ENCODE measurements at places on chromosomes 3 and 15.

DNA sequence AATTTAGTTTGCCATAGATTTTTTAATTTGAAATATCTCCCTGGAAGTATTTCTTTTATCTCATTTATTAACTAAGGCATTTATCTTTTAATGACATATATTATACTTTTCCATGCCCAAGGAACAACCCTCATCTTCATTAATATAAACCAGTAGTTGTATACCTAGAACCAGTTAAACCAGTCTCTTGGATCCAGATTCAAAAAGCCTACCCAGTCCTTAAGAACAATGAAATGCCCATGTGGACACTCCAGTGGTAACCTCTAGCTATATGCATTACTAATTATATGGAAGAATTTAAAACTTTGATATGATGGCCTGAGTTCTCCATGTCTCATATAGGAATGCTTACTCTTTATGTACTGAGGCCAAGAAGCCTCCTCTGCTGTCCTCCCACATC is 4.8 kb downstream of the SIDT1 start:
- DNase-seq: no peak

GRCh38 chr3:53084310-53085001 is 38.6 kb upstream of the SFMBT1 start:
- no peak for DNase-seq

DNA sequence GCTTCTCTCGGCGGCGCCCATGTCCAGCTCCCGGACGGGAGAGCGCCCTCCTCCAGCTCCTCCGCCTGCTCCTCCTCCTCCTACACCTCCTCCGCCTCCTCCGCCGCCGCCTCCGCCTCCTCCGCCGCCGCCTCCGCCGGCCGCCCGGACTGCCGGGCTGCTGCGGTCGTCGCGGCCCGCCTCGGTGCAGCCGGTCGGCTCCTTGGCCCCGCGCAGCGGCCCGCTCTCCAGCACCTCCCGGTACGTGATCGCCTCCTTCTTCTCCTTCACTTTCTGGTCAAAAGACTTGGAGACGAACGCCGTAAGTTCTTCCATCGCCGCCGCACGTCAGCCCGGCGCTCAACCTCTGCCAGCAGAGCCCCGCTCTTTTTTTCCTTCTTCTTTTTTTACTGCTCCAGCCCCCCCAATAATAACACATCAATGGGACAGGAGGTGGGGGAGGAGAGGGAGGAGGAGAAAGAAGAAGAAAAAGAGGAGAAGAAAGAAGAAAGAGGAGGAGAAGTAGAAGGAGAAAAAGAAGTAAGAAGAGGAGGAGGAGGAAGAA is 438 bp downstream of the SHOX2 start:
- peak; percentile 81 for DNase-seq

GRCh38 chr15:32030795-32031194 is 480 bp downstream of the CHRNA7 start:
- DNase-seq: no peak

DNA sequence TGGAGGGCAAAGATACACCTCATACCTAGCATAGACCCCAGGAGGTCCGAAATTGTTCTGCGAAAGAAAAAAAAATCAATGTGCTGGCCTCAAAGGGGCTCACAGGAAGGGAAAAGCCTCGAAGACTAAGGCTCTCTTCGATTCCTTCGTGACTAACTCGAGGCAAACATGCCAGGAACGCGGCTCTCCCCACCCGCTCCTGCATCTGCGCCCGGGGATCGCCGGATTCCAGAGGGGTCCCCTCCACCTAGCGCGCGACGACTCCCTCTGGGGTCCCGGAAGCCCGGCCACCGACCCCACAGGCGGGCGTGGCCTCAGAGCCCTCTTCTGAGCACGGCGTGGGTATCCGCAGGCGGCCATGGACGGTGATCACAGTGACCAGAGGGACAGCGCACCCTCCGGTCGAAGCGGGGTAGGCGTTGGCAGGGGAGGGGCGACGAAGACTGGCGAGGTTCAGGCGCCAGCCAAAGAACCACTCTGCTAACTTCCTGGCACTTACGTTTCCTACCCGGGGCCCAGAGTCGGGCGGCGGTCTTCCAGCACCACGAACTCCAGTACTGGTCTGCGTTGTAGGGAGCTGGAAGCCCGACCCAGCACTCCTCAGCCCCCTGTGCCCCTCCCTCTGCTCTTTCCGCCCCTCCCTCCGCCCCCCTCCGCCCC is 515 bp upstream of the EIF3J start:
- DNase-seq: no peak

DNA sequence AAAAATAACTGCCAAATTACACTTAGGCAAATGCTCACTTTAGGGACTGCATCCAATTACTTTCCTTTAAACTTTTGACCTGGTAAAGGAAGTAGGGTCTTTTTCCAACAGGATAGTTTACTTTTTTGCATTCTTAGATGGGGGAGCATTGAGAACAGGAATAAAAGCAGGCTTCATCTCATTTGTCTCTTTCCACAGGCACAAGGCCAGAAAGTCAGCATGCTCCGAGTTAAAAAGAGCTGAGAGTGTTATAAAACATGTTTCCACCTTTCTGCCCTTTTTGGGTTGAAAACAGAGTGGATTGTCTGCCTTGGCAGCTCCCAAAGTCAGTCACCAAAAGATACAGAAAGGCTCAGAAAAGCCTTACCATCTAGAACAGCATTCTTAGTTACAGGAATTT is 404.9 kb upstream of the ALCAM start:
- DNase-seq: no peak

DNA sequence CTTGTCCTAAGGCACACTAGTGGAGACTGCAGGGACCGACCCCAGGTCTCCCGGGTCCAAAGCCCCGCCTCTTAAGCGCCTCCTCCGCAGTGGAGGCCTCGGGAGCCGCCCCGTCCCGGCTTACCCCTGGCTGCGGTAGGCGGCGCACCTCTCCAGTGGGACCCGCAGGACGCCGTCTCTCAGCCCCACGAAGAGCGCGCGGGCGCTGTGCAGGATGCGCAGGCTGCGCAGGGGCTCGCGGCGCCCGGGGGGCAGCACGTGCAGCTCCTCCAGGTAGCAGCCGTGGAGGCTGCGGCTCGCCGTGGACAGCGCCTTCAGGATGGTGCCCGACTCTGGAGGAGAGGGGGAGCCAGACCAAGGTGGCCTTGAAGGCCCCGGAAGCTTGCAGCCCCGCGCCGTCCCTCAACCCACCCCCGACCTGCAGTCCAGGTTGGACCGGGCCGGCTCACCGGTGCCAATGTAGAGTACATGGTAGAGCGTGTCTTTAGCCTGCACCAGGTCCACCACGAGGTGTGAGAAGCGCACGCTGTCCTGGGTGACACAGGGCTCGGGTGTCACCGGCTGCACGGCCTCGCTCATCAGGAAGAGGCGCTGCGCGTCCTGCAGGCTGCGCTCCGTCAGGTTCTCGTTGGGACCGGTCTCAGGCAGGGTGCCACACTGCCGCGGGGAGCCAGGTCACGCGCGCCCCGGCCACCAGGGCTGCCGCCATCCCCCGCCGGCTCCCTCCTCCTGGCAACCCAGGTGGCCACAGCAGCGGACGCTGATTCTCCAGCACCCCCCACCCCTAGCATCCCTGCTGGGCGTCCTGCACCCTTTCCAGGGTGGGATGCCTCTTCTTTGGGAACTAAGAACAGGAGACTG is 105.5 kb downstream of the SEMA5B start:
- DNase-seq: peak; percentile 17

DNA sequence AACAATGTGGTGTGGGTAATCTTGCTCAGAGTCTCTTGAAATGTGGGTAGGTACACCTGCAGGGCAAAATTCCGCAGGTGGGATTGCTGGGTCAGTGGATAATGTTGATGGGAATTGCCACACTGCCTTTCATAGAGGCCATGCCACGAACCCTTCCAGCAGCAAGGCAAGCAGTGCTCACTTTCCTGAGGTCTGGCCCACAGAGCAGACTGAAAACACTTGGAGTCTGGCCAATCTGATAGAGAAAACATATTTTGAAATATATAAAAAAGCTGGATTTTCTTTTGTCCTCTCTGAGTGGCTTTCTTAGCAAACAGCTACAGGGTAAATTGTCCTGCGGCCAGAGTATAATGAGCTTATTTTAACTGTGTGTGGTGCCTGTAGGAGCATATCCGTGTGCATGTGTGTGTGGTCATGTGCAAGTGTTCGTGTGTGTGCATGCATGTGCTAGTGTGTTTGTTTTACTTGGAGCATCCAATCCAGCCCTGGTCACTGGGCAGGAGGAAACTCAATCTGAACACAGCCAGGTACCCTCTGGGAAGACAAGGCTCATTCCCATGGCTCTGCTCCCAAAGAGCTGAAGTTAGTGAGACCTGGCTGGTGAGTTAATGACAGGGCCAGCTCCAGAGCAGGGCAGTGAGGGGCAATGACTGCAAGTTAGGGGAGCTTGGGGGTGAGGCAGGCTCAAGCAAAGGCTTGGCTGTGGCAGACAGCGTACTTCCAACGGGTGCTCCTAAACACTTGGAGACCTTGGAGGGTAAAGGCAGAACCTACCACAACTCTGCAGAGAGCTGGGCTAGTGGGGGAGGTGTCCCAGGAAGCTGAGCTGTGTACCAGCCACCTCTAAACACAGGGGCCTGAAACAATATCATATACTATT is 91.3 kb downstream of the PLXNA1 start:
- DNase-seq: no peak

GRCh38 chr15:100897221-100898151 is 17.9 kb downstream of the ALDH1A3 start:
- DNase-seq: no peak

GRCh38 chr3:97957617-97958311 is 14.5 kb downstream of the RIOX2 start:
- no peak for DNase-seq

DNA sequence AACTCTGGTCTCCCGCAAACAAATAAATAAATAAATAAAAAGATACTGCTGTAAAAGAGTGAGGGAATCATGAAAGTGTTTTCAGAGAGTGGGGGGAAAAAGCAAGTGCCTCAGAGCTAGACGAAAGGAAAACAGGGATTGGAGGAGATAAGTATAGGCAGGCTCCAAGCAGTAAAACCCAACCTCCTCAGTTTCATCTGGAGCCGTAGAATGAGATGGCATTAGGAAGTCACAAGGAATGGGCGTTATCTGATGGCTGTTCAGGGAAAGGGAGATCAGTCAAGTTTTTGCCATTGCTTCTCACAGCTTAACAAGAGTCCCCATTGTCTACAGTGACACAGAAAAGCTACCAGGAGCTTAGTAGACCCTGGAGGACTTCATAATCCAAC is 451.5 kb upstream of the PPP2R3A start:
- DNase-seq: no peak

DNA sequence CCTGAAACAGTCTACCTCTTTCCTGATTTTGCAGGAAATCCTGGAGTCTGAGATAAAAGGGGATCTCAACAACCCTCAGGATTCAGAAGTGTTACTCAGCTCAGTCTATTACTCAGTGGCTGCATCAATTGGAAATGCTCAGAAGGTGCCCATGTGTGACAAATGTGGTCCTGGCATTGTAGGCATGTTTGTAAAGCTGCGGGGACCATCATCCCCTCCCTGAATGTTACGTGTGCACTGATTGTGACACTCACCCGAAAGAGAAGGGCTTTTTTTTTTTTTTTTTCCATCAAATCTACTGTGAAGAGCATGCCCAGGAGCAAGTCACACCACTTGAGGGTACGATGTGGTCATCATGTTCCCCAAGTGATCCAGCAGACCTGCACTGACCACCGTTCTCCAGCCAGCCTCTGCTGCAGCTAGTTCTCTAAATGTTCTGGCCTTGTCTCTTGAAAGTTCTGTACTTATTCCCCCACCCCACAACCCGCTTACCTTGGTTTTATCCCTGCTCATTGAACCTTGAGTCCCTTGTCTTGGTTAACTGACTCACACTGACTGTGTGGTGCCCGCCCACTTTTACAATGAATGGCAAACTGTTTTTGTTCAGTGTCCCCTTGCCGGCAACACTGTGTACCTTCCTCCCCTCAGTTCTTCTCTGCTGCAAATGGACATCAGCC is 19.8 kb downstream of the ST3GAL6 start:
- no peak for DNase-seq

DNA sequence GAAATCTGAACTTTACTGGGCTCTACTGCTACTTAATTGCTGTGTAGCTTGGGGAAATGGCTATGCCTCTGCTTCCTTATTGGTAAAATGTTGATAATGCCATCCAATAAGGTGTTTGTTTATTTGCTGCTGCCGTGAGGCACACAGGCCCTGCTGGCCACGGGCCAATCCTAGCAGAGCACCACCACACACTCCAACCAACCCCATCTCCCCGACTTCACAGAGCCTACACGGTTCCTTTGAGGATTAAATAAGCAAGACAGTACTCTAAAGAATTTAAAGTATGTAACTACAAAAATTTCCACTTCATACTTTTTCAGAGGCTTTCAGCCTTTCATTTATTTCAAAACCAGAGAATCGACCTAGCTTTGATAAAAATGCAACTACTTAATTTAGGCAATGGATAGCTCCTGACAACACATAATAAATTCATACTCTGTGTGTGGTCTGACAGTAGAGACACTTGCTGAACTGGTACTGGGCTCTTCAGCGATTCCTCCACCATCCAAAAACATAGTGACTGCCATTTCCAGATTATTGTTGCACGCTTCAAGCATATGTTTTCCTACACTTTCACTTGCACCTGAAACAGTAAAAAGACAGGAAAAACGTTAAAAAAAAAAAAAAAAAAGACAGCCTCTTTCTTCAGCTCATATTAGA is 25.3 kb downstream of the UBXN7 start:
- no peak for DNase-seq

- no peak for DNase-seq
Measured at GRCh38 chr15:38297623-38298388, 45.2 kb downstream of the SPRED1 start.

- DNase-seq: no peak
Measured at GRCh38 chr15:79248183-79248582, 34.3 kb upstream of the ANKRD34C start.

- no peak for DNase-seq
Measured at GRCh38 chr15:70602834-70603560, 160.4 kb downstream of the UACA start.

DNA sequence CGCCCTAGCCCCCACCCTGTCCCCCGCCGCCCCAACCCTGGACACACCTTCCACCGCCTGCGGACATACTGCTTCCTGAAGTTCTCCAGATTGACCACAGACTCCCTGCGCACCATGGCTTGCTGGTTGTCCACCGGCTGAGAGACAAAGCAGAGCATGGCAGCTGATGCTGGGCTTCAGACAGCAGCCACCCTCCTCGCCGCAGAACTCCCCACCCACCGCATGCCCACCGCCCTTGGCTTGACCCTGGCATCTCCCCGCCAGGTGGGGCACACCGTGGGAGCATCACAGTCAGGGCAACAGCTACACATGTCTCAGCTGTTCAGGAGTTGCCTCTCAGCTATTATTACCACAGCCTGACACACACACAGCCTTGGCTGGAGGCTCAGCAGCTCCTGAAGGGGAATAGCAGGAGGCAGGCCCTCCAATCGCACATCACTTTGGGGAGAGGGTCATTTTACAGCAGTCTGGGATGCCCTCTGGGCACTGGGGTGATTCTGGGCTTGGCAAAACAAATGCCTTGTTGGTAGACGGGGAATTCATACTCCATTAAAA is 78.4 kb upstream of the HERC1 start:
- DNase-seq: no peak

- no peak for DNase-seq
Measured at GRCh38 chr15:76309601-76310330, 1.5 kb downstream of the ETFA start.

All from right hindlimb (tissue), 1 donor.